Activated CD4-positive, alpha-beta T cell treated with anti-CD3 and anti-CD28 coated beads, Interleukin-2, amount 10 ng/mL, durations not matched to agents 24 days and 14 days (primary cell): ENCODE measurements at places on chromosomes 5 and 9. TPM values are rescaled to one million over a fixed set of nuclear protein-coding genes. Genes with fewer than 3 reads are reported as not detected.

DNA sequence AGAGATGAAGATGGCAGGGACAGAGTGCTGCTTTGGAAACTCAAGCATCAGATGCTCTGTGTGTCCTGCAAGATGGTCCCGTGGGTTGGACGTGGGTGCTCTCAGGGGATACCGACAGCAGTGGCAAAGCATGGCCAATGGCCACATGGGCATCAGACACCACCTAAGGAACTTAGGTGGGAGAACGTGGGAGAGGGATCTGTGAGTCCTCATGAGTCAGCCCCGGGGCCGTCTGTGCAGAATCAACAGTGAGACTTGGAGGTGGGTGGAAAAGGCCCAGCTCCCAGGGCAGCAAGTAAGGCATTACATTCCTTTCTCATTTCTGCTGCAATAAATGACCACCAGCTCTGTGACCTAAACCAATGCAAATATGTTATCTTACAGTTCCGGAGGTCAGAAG lies 77.0 kb downstream of the RAD23B start:
- DNase-seq = no peak
- H3K4me1 ChIP-seq = peaks cover 2% of the 10 kb centered on the region
- no peak overlapping the region for H3K27ac ChIP-seq

DNA sequence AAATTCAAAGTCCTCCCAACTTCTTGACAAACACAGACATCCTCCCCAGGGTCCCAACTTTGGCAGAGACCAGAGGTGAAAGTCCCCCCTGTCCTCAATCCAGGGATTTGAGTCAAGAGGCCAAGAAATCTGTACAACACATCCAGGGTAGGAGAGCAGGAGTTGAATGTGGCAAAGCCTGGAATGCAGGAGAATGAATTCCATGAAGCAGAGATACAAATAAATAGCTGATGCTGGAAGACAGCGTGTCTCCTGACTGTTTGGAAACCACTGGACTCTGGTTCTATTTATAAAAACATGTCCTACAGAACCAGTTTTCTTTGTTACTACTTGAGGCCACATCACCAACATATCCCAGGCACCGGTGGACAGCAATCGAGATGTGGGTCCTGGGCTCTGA lies 43.7 kb upstream of the SLIT3 start:
- H3K27me3 ChIP-seq = peaks cover 2% of the 10 kb centered on the region
- H3K27ac ChIP-seq = no peak overlapping the region

SPATA31C2 gene
- total RNA-seq = 0.09 and 0.24 TPM in 2 replicates

GRCh38 chr9:107488375-107489143 lies 1.0 kb downstream of the KLF4 start:
- peaks cover 61% of the 10 kb centered on the region for H3K27me3 ChIP-seq
- DNase-seq = peak; percentile 76
- peak overlapping the region; percentile 65 for H3K27ac ChIP-seq
- H3K4me3 ChIP-seq = peak overlapping the region; percentile 78
- H3K4me1 ChIP-seq = peaks cover 12% of the 10 kb centered on the region

DNA sequence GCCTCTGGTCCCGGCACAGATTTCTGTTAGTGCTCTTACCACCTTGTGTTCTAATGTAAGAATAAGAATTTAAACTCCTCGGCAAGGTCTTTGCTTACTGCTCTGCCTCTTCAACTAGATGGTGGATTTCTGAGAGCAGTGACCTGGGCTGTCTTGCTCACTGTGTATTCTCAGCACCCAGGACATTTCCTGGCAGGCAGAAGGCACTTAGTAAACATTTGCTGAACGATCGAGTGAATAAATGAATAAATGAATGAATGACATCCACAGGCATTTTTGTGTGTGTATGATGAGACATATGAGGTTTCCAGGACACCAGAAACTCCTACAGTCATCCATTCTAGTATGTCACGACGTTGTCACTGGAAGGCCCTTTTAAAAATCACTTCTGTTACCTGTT lies 143.2 kb downstream of the BOD1 start:
- H3K27me3 ChIP-seq = no peaks in the 10 kb centered on the region
- DNase-seq = no peak
- no peak overlapping the region for H3K27ac ChIP-seq
- no peaks in the 10 kb centered on the region for H3K36me3 ChIP-seq
